MCF 10A (cell line): ENCODE measurements at places on chromosomes 7 and 10. TPM values are rescaled to one million over a fixed set of nuclear protein-coding genes. Genes with fewer than 3 reads are reported as not detected.

The ELFN1 gene
- total RNA-seq, result not detected in 2 replicates

The LEP gene
- not detected in 2 replicates for total RNA-seq

The TAS2R41 gene
- total RNA-seq, result not detected in 2 replicates

The TEX36 gene
- not detected in 2 replicates for total RNA-seq

The DPY19L1 gene
- 9.0 and 18.5 TPM in 2 replicates for total RNA-seq

The CYP2C18 gene
- not detected in 2 replicates for total RNA-seq

The PAOX gene
- total RNA-seq, result 1.2 and 1.8 TPM in 2 replicates

The ELN gene
- total RNA-seq, result not detected in 2 replicates

The AKR1C1 gene
- total RNA-seq, result 4.3 and 6.2 TPM in 2 replicates

The CYP3A7 gene
- total RNA-seq, result not detected in 2 replicates

The GIMAP2 gene
- total RNA-seq, result not detected in 2 replicates

The LRRC61 gene
- total RNA-seq, result 8.4 and 10.1 TPM in 2 replicates

The CACNB2 gene
- 2.7 and 3.3 TPM in 2 replicates for total RNA-seq

The FAM180A gene
- 0.17 TPM in 1 of 2 replicates, not detected in the other for total RNA-seq

The HGF gene
- not detected in 2 replicates for total RNA-seq

The FAM241B gene
- total RNA-seq, result 7.5 and 11.0 TPM in 2 replicates

The SPDYE1 gene
- total RNA-seq, result not detected in 2 replicates

The CYP3A5 gene
- 0.58 and 0.83 TPM in 2 replicates for total RNA-seq

The METTL27 gene
- 4.4 and 7.3 TPM in 2 replicates for total RNA-seq

The GHRHR gene
- not detected in 2 replicates for total RNA-seq

The HOXA3 gene
- total RNA-seq, result 8.2 and 14.0 TPM in 2 replicates

The NDUFB8 gene
- total RNA-seq, result 194 and 197 TPM in 2 replicates

The STEAP2 gene
- total RNA-seq, result 0.68 and 1.3 TPM in 2 replicates

The GIGYF1 gene
- total RNA-seq, result 37.6 and 40.1 TPM in 2 replicates

The CDNF gene
- 1.9 and 2.9 TPM in 2 replicates for total RNA-seq

The BMPR1A gene
- 27.3 and 34.3 TPM in 2 replicates for total RNA-seq

The REEP3 gene
- 51.8 and 69.0 TPM in 2 replicates for total RNA-seq

The CTAGE4 gene
- 23.2 and 26.0 TPM in 2 replicates for total RNA-seq

The DRGX gene
- total RNA-seq, result not detected in 2 replicates

The SLC26A5 gene
- not detected in 2 replicates for total RNA-seq

The CALCR gene
- not detected in 2 replicates for total RNA-seq

The LRRD1 gene
- not detected in 2 replicates for total RNA-seq

The EBF3 gene
- not detected in 2 replicates for total RNA-seq

The GRM3 gene
- not detected in 2 replicates for total RNA-seq

The ZC3HAV1L gene
- 10.9 and 13.7 TPM in 2 replicates for total RNA-seq

The FGFBP3 gene
- total RNA-seq, result 0.86 and 1.1 TPM in 2 replicates

The HECW1 gene
- total RNA-seq, result 0.27 TPM in 1 of 2 replicates, not detected in the other

The DLX6 gene
- total RNA-seq, result not detected in 2 replicates

The RADIL gene
- total RNA-seq, result not detected in 2 replicates

The AQP1 gene
- total RNA-seq, result 0.71 TPM in 1 of 2 replicates, not detected in the other

The PDE1C gene
- total RNA-seq, result 0.14 and 0.27 TPM in 2 replicates

The CPVL gene
- total RNA-seq, result 29.2 and 49.0 TPM in 2 replicates

The FBXL15 gene
- total RNA-seq, result 11.1 and 11.3 TPM in 2 replicates

The SSC4D gene
- 0.42 and 0.58 TPM in 2 replicates for total RNA-seq

The PAX4 gene
- total RNA-seq, result not detected in 2 replicates

The SORCS3 gene
- total RNA-seq, result not detected in 2 replicates

The GRID2IP gene
- total RNA-seq, result not detected in 2 replicates

The HABP2 gene
- not detected in 2 replicates for total RNA-seq

The AGR2 gene
- total RNA-seq, result 0.17 and 0.65 TPM in 2 replicates

The LBX1 gene
- total RNA-seq, result not detected in 2 replicates

The SLC26A4 gene
- total RNA-seq, result 0.21 and 0.52 TPM in 2 replicates

The CRTAC1 gene
- not detected in 2 replicates for total RNA-seq

The OR2A5 gene
- total RNA-seq, result not detected in 2 replicates

The HTR7 gene
- total RNA-seq, result 14.1 and 15.3 TPM in 2 replicates

The SLC12A9 gene
- total RNA-seq, result 19.2 and 21.0 TPM in 2 replicates
